ENCODE measurements at places on chromosomes 13 and 19. TPM values are rescaled to one million over a fixed set of nuclear protein-coding genes. Genes with fewer than 3 reads are reported as not detected.

DNA sequence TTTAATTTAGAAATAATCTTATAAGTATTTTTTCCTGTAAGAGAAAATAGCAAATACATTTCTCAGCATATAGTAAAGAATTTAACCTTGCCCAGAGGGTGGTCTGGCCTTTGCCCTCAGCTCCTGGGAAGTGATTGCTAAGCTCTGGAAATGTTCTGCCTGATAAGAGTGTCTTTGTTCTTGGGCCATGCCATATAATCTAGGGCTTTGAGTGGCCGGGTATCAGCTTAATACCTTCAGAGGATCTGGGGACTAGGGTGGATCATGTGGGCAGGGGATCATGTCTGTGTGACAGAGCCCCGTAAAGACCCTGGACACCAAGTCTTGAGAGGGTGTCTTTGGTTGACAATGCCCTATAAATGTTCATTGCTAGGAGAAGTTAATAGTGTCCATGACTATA is 1032.4 kb upstream of the MIR17HG start:
- no peak for DNase-seq

DNA sequence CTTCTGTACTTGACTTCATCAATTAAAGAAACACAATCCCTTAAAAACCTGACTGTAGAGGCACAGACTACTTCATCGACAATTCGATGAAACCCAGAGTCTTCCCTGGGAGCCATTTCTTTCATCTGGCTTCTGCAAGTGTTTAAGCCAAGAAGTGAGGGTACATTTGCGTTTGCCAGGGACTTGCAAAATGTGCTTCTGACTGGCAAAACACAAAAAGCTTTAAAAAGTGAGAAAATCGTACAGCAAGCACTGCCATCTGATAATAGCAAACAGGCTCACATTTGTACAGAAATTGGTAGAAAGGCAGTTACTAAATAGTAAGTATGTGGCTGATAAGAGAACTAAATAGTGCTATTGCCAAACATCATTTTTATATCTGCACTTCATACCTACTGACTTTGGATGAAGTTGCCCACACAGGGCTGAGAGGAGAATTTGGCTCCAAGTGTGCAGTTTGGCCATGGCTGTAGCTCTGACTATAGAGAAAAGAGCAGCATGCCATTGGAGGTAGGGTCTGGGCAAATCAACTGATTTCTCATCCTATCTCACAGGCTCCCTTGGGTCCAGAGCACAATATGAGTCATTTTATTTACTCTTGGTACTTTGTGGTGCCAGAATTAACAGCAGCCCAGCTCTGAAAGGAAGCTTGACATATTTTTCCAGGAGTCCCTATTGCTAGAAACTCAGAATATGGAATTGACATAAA is 358.1 kb downstream of the OXGR1 start:
- DNase-seq, result no peak

DNA sequence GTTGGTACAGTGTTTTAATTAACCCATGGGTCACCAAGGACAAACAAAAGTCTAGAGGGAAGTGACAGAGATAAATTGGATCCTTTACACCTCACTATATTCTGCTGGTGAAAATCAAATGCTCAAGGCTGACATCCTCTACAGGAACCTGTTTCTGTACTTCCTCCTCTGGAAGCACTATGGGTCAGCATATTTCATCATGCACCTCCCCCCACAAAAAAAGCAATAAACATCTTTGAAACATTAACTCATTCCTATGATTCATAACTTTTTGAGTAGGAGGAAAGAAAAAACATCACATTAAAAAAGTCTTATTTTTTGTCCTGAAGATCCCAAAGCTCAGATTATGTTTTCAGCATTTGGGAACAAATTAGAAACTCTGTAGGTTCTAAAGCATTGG is 588.3 kb upstream of the SGCG start:
- DNase-seq, result no peak

Gene ZNF575
- total RNA-seq, result 1.9 TPM

DNA sequence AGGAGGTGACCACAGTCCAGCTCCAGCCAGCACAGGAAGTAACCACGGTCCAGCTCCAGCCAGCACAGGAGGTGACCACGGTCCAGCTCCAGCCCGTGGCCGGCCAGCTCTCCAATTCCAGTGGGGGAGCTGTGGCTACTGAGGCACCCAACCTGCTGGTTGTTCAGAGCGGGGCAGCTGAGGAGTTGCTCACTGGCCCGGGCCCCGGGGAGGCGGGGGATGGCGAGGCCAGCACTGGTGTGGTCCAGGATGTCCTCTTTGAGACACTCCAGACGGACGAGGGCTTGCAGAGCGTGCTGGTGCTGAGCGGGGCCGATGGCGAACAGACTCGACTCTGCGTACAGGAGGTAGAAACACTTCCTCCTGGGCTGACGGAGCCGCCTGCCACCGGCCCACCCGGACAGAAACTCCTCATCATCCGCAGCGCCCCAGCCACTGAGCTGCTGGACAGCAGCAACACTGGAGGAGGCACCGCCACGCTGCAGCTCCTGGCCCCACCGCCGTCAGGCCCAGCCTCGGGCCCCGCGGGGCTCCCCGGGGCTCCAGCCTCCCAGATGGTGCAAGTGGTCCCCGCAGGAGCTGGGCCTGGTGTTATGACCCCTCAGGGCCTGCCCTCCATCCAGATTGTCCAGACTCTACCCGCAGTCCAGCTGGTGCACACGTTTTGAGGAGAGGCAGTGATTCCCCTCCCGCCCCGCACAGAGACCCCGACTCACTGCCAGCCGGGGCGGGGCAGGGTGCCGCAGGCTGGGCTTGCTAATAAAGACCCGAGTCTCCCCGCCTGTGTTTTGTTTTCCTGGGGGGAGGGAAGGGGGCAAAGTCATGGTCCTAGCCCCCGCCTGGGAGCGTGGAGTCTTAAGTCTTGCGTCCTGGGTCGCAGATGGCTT is 1.0 kb upstream of the NAT14 start:
- DNase-seq, result no peak

DNA sequence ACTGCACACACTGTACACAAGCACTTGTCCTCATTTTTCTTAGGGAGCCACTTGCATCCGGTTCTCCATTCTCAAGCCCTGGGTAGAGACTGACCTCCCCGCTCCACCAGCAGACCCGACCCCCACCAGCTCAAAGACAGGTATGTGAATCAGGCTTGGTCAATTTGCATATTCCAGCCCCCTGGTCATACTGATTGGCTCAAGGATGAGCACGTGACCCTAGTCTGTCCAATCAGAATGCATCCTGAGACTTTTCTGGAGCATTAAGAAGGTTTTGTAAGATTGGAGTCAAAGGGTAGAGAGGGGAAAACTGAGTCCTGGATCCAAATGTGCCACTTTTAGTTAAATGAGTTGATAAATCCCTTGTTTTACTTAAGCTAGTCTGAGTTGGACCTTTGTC is 34.1 kb downstream of the NOTCH3 start:
- DNase-seq, result no peak

Gene RFPL4A
- total RNA-seq, result not detected

GRCh38 chr19:46452186-46452585 is 19.2 kb downstream of the PNMA8A start:
- DNase-seq, result no peak

DNA sequence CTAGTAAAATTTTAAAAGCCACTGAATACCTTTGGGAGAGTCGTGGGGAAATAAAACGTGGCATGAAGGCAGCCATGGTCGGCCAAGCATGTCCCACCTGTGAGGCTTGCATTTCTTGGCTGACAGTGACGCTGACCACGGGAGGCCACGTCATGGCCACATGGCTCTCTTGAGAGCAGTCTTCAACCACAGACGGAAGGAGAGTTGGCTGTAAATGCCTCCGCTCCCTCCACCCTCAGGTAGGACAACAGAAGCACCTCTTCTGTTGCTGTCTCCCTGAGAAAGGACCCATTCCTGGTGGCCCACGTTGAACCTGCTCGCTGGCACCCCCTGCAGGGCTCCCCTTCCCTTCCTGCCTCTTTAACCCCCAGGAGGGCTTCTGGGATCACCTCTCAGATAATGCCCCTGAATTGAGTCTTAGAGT is 10.6 kb upstream of the LRRC25 start:
- no peak for DNase-seq

Gene SCN1B
- 6.8 TPM for total RNA-seq

GRCh38 chr13:21075379-21076249 is 14.2 kb upstream of the LATS2 start:
- no peak for DNase-seq

DNA sequence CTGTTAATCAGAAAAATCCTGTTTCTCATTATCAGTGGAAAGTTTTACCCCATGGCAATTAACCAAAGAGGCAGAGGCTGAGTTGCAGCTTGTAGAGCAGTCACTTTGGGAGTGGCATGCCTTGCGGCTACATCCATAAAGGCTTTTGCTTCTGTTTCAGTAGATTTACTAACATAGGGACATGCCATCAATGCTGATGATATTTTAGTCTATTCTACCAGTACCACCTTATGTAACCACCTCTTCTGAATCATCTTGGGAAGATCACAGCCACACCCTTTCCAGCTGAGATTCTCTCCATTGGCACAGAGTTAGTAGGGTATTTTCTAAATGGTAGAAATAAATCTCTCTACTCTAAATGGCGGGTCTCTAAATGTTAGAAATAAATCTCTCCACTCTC is 37.5 kb downstream of the POSTN start:
- no peak for DNase-seq

GRCh38 chr19:17908244-17908643 is 24.6 kb upstream of the CCDC124 start:
- DNase-seq, result no peak

- DNase-seq, result peak; percentile 41
Measured at GRCh38 chr19:46489445-46490272, 6.0 kb downstream of the PNMA8B start.

Gene PRKCSH
- total RNA-seq, result 414 TPM

Gene SLC25A42
- total RNA-seq, result 9.0 TPM

Gene CALR3
- total RNA-seq, result not detected

- DNase-seq, result no peak
Measured at GRCh38 chr13:21333186-21333585, 125.9 kb downstream of the ZDHHC20 start.

- no peak for DNase-seq
Measured at GRCh38 chr13:70016116-70016515, 91.5 kb upstream of the ATXN8OS start.

GRCh38 chr19:19538061-19538784 is at the start of gene CILP2:
TSS of gene CILP2 (plus strand) at chr19:19538265. CDS start at chr19:19538350, 85 bp downstream.
- no peak for DNase-seq

- DNase-seq, result peak; percentile 95
Measured at GRCh38 chr13:106151056-106151699, 384.3 kb downstream of the EFNB2 start.

Gene NLRP5
- total RNA-seq, result not detected

- DNase-seq, result peak; percentile 97
Measured at GRCh38 chr19:13162724-13163608, 12.8 kb downstream of the IER2 start.

DNA sequence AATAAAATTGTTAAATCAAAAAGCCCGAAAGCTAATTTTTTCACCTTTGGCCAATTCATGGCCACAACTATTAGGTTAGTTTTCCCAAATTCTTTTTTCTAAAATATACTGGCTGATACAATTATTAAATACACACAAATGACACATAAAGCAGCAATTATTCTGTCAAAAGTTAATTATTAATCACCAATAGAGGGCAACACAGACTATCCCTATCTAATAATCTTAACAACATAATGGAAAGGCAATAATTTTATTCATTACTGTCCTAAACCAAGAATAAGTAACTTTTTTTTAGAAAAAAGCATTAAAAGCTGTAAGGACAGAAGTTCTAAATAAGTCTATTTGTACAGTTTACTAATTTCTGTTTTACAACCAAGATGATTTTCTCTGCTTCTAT is 51.7 kb downstream of the KATNAL1 start:
- no peak for DNase-seq

All from HFFc6 (cell line).